ENCODE measurements at places on chromosomes 13 and 19.

DNA sequence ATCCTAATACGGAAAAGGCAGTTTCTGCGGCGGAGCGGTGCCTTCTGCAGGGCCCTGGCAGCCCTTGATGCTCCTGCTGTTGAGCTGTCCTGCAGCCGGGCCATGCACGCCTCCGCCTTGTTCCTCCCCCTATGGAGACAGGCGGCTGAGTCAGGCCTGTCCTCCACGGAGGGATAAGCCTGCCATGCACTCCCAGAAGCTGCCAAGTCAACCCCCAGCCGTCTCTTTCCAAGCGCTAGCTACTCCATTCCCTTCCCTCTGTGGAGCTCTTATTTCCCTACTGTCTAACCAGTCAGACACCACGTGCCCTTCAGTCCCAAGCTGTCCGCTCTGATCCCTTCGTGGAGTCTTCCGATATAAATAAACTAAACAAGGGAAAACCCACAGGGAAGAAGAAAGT, 197.0 kb downstream of the COL4A1 start:
- DNase-seq, result no peak

GRCh38 chr13:23081220-23081619, 99.6 kb upstream of the SGCG start:
- DNase-seq, result no peak

GRCh38 chr13:61831026-61831425, 415.4 kb upstream of the PCDH20 start:
- DNase-seq, result no peak

DNA sequence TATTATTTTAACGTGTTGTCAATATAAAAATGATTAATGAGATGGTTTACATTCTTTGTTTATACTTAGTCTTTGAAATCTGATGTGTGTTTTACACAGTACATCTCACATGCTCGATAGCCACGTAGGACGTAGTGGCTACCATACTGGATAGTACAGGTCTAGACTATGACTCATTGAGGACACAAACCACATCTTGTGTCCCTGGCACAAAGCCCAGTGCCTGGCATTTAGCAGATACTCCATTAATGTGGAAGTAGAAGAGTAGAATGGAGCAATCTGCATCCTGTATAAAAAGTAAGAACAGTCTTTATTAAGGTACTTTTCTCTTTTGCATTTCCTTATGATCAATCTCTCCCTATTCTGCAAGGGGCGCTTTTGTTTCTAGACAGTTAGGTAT, 49.0 kb upstream of the FRY start:
- no peak for DNase-seq

DNA sequence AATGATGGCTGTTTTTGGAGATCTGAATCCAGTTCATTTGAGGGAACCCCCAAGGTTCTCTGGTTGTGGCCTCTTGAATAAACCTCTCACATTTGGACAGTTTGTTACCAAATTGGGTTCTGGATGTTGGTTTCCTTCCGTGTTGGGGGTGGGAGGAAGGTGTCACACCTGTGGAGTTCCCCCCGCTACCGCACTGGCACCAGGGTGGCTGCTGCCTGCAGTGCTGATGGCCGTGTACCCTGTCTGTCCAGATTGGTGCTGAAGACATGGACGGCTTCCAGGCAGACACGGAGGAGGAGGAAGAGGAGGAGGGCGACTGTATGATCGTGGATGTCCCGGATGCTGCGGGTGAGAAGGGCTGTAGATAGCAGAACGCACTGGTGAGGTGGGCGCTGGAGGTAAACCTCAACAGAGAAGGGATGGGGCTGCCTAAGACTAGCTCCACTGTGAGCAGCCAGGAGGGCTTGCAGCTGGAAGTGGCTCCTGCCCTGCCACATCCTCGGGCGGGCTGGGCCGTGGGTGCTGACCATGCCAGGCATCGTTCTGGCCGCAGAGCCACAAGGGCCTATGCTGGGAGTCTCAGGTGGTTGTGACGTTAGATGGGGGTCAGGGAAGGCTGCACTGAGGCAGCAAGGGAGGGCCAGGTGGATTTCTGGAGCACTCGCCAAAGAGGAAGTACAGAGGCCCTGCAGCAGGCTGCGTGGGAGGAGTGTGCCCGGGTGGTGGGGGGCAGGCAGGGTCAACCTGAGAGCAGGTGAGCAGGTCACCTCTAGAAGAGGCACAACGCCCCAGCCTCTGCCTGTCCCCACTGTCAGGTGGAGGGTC, 15.4 kb downstream of the UBXN6 start:
- no peak for DNase-seq

DNA sequence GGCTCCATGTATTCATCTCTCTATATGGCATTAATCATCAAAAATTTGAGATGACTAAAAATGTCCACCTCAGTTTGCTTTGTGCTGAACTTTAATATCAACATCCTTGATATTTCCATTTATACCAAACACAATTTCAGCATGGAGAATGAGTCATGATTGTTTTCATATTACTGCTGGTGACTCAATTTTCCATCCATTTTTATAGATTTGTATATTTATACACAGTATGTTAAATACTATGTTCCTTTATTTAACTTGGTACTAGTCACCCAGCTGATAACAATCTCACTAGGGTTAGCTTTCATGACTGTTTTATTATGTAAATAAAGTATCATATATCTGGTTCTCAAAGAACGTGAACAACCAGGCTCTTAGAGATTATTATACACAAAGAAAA, 1255.1 kb downstream of the SLITRK1 start:
- no peak for DNase-seq

- no peak for DNase-seq
Measured at GRCh38 chr19:9456018-9456689, 20.8 kb upstream of the ZNF266 start.

DNA sequence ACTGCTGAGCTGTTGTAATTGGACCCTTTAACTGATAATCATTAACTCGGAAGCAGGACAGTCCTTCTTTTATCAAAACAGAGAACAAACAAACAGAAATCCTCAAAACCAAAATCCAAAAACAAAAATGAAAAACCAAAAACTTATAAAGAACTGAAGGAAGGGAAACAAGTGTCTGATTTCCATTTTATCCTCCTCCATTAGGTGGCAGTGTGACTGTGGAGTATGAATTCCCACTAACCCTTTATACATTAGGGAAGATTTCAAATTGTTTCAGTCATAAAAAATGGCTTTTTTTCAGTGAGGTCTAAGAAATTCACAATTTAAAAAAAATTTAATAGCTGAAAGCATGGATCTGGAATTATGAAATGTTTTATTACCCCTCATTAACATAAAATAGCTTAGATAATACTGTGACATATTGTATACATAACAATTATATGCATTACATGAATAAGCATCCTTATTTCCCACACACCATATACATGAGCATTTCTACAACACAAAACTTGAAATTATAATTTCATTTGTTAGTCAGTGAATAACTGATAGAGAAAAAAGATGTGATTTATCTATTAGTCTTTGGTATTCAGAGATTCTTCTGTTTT, 1074.3 kb upstream of the PCDH9 start:
- no peak for DNase-seq

DNA sequence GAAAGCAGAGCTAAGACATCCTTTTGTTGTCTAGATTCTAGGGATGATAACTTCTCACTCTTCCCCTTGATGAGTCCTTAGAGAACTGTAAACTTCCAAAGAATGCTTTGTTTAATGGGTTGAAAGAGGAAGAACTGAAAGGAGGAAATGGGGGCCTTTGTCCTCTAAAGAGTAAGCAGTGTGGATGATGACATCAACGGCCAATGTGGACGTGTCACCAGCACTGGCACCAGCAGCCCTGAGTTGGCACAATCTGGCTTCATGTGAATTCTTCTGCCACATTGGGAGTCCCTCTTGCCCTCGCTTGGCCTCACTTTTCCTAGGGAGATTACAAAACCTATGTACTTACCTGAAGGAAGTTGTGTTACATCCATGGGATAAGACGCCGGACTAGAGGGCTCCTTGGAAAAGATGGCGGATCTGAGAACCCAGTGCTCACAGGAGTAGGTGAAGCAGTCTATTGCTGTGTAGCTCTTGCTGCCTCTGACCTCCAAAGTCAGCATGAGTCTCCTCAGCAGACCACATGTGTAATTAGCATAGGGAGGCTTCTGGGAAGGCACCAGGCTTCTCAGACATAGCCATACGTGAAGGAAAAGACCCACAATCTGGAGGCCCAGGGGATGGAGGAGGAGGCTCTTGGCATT, 62.8 kb downstream of the RGCC start:
- no peak for DNase-seq

GRCh38 chr19:55528030-55528803, 8.7 kb downstream of the SBK2 start:
- DNase-seq, result no peak

GRCh38 chr13:73578251-73578875, 519.6 kb downstream of the KLF5 start:
- DNase-seq, result no peak

DNA sequence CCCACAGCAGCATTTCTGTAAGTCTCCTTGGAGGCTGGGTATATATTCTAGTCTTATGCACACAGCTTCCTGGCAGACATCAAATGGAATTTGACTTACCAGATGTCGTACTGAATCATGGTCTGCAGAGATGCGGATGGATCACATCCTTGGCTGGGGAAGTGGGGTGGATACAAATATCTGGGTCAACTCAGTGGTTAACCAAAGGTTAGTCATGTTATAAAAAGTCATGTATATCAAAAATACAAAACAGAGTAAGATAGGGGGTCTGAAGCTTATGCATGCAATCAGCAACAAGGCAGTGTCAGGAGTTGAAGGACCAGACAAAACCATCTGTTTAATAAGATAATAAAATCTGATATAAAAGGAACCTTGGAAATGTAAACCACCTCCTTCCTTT, 61.9 kb downstream of the WASF3 start:
- DNase-seq, result no peak

GRCh38 chr13:101303521-101303920, 112.8 kb downstream of the NALCN start:
- no peak for DNase-seq

DNA sequence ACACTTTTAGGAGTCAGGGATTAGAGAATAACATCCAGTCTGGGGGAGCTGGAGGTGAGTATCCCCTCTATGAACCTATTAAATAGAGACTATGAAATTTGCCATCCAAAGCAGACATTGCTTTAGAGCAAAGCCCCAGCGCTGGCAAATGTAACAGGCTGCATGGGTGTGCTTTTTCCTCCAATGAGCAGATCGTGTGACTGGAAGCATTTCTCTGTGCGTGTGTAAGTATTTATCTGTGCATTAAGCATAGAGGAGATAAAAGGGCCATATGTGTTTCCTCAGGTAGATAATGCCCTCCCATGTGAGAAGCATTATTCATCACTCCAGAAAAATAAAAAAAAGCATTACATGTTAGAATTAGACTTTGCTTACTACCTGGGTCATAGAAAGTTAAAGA, 924 bp downstream of the TNFSF13B start:
- DNase-seq, result no peak

- no peak for DNase-seq
Measured at GRCh38 chr13:30431269-30431940, 9.1 kb downstream of the UBE2L5 start.

- DNase-seq, result no peak
Measured at GRCh38 chr19:16458391-16459341, 13.1 kb downstream of the EPS15L1 start.

GRCh38 chr19:8231073-8231604, 22.0 kb downstream of the CERS4 start:
- DNase-seq, result no peak

- DNase-seq, result peak; percentile 35
Measured at GRCh38 chr13:24680258-24680920, at the start of gene ATP12A. TSS of gene ATP12A (plus strand) at chr13:24680408. CDS start at chr13:24680744, 336 bp downstream.

DNA sequence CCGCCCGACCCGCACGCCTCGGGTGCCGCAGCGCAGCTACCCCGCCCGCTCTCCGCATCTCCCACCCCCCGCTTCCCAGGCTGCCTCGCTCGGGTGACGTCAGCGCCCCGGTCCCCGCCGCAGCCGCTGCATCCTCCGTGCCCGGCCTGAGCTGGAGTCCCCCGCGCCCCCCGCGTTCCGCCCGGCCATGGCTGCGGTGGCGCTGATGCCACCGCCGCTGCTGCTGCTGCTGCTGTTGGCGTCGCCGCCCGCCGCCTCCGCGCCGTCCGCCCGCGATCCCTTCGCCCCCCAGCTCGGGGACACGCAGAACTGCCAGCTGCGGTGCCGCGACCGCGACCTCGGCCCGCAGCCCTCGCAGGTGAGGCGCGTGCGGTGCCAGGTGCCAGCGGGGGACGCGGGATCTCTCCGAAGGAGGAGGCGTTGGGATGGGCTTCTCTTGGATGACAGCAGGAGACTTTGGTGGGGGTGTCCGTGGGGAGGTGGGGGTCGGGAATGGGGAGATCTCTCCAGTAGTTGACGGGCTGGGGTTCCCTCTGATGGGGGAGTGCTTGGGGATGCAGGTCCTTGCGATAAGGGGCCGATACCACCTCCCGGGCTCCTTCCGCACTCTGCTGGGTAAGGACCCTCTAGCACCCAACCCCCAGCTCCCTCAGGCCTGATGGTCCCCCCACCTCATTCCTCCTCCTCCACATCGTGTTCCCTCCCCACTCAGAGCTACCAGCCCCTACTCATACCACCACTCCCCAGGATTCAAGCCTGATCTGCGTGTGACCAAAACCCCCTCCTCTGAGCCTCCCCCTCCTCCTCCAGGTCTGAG, at the start of gene TMEM59L:
Gene TMEM59L, plus strand, starts transcription at position 99 of the 817 bp plus-strand sequence. Its CDS starts 89 bp downstream, at position 188.
- DNase-seq, result no peak

DNA sequence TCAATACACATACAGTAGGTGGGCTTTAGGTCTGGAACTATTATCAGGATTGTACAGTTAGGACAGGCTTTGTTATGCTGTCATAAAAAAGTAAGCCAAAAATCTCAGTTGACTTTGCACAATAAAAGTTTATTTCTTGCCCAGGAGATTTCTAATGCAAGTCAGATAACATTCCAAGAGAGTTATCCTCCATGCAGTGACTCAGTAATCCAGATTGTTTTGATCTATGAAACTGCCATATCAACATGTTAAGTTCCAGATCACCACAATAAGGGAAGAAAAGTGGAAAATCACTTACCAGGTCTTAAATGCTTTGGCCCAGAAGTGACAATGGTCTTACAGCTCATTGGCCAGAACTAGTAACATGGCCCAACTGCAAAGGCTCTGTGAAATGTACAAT, 636.2 kb upstream of the KLF12 start:
- no peak for DNase-seq

DNA sequence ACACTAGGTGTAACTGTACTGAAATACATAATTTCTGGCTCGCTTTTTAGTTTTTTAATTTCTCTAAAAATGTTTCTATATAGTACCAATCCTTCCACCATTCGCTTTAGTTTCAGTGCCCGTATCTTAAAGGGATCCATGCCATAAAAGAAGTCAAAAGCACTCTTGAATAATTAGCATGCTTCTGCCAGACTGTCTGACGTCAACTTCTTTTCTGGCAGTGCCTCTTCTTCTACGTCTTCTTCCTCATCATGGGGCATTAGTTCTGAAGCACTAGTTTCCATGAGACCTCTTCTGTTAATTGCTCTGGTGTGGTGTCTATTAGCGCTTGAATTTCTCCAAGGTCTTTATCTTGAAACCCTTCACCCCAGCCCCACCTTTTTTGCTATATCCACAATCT, 93.8 kb upstream of the DOCK9 start:
- no peak for DNase-seq

Data from memory B cell (primary cell).